ENCODE measurements at places on chromosomes 4 and X. TPM values are rescaled to one million over a fixed set of nuclear protein-coding genes. Genes with fewer than 3 reads are reported as not detected.

Gene STAG2
- total RNA-seq = 68.9 TPM

Gene EPHA5
- not detected for total RNA-seq

Gene SYP
- total RNA-seq = 2.9 TPM

Gene FAM184B
- total RNA-seq = not detected

DNA sequence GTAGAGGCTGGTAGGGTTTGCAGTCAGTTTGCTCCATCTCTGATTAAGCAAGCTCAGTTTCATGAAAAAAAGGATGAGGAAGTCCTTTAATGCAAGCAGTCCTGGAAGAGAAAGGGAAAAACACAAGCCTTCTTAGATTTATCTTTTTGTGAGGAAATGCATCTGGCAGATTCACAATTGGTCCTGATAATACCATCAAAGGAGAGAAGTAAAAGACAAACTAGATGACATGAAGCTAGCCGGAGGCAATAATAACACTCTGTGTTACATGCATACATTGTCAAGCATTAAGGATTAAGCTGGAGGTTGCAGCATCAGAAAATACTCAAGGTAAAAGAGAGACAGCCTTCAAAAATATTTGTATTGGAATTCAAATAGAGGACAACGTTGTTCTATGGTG lies 356.0 kb upstream of the TEX13C start:
- DNase-seq = no peak

- no peak for DNase-seq
Observed at GRCh38 chrX:152405561-152405960, 45.6 kb downstream of the GABRA3 start.

- no peak for DNase-seq
Observed at GRCh38 chr4:79050541-79050880, 111.3 kb upstream of the PAQR3 start.

- no peak for DNase-seq
Observed at GRCh38 chr4:147250062-147250461, 230.8 kb upstream of the EDNRA start.

- no peak for DNase-seq
Observed at GRCh38 chrX:132127743-132128142, at the start of gene FRMD7. Gene FRMD7 (minus strand): TSS chrX:132128020. CDS start chrX:132127844, 176 bp downstream.

DNA sequence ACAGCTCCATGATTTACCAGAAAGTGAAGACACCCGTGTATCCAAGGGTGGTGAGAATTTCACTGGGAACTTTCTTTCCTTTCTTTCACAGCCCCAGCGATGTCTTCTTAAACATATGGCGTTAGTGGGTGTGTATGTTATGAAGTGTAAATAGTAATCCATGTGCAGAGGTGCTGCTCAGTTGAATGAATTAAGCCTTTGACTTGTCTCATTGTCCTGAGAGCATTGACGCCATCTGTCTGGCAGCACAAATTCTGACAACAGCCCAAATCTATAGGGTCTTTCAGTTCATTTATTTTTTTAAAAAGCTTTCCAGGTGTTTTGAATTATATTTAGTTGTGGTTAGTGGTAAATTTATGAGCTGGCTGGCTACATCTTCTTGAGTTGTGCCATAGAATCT lies 69.4 kb downstream of the CLCN5 start:
- no peak for DNase-seq

DNA sequence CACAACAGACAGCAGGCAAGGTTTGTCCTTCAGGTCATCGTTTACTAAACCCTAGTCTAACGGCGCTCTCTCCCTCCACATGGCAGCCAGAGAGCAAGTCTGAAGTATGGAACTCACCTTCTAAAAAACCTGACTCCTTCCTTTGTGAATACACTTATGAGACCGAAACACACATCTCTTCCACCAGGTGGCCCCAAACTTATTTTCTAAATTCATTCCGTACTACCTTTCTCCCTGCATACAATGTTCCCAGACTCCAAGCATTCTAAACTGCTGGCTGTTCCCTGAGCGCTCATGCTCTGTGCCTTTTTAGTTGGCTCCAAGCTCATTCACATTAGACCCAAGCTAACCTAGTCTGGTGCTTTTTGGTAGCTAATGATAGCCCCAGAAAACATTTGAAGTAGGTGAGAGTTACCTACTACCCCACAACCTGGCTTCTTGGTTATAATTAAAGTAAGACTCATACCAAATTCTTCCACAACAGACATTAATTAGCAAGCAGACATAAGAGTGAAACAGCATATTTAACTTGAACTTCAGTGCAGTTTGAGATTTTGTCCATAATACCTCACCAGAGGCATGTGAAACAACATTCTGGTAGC lies 67.6 kb upstream of the DCLK2 start:
- peak; percentile 27 for DNase-seq

- no peak for DNase-seq
Observed at GRCh38 chrX:142096253-142096652, 108.8 kb downstream of the MAGEC2 start.

GRCh38 chr4:182886205-182886604 lies 31.0 kb downstream of the DCTD start:
- no peak for DNase-seq

GRCh38 chr4:68375667-68376559 lies 26.0 kb upstream of the YTHDC1 start:
- DNase-seq = peak; percentile 65

GRCh38 chr4:38082424-38083385 lies 122.5 kb downstream of the PTTG2 start:
- DNase-seq = no peak

GRCh38 chr4:8312976-8313375 lies 43.4 kb downstream of the HTRA3 start:
- DNase-seq = no peak

DNA sequence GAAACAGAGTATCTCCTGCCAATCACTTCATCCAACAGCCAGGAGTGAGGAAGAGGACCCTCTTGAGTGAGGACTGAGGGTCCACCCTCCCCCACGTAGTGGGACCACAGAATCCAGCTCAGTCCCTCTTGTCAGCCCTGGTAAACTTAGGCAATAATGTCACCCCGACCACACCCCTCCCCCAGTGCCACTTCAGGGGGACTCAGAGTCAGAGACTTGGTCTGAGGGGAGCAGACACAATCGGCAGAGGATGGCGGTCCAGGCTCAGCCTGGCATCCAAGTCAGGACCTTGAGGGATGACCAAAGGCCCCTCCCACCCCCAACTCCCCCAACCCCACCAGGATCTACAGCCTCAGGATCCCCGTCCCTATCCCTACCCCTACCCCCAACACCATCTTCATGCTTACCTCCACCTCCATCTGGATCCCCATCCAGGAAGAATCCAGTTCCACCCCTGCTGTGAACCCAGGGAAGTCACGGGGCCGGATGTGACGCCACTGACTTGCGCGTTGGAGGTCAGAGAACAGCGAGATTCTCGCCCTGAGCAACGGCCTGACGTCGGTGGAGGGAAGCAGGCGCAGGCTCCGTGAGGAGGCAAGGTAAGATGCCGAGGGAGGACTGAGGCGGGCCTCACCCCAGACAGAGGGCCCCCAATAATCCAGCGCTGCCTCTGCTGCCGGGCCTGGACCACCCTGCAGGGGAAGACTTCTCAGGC lies at the start of the genes CSAG1 and MAGEA12:
CSAG1 (minus strand) TSS at position 461 of the 715 bp plus-strand sequence. CDS start 1,261 bp downstream, outside the sequence.
MAGEA12 (plus strand) TSS at position 497 of the 715 bp plus-strand sequence. CDS start 2,405 bp downstream, outside the sequence.
- no peak for DNase-seq

DNA sequence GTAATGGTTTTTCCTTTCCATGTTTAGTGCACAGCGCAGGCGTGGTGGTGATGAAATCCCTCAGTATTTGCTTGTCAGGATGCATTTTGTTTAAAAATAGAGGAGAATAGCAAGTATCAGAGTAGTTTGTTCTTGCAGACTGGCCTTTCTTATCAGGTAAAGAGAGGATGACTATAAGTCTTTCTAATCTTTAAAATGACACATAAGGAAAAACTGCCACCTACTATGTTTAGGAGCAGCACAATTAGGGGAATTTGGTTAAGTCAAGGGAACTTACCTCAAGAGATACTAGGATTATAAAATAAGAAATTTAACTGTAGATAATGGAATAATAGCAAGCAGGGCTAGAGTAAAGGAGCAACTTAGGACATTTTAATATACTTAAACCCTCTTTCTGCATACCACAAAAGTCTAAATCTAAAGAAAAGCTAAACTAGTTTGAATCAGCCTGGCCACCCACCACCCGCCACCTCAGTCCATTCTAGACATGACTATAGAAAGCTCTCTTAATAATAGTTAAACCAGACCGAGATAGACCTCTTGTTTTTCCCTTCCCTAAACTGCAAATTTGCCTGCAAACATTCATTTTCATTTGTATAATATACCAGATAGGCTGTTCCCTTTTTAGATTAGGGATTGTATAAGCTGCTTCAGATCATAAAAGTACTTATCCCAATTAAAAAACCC lies 62.0 kb downstream of the APOOL start:
- no peak for DNase-seq

Data from OCI-LY7 (cell line).